Lower leg skin (tissue), 4 donors: ENCODE measurements at places on chromosomes 1 and 21. TPM values are rescaled to one million over a fixed set of nuclear protein-coding genes. Genes with fewer than 3 reads are reported as not detected.

- DNase-seq: no peak
Measured at GRCh38 chr1:107838056-107838455, 126.9 kb downstream of the VAV3 start.

DNA sequence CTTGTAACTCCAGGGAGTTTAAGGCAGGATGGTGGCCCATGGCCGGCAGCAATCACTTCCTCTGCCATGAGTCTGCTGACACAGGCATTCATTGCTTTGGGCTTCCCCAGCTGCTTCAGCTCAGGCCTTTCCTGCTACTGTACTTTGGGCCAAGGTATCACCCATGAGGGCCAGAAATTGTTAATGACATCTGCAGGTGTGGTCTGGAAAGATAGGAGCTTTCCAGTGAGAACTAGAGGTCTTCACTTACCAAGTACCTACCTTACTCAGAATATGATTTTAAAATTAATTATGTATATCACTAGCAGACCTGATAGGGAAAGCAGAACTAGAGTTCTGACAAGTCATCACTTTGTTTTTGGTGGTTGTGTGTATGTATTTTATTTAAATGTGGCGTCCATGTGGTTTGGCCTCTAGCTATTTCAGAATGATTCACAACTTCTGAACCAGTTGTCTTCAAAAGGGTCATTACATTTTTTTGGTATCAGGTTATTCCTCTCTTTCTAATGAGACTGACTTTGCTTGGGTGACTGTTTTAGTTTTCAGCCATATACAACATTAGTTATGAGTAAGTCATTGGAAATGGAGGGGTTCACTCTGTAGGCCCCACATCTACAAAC is 2.7 kb downstream of the RGL1 start:
- no peak for DNase-seq

The FLG2 gene
- total RNA-seq: 1,747 TPM

The LIN28A gene
- not detected for total RNA-seq

GRCh38 chr1:10829965-10830515 is 33.6 kb upstream of the CASZ1 start:
- DNase-seq: no peak

GRCh38 chr1:119774746-119775490 is 6.2 kb upstream of the HMGCS2 start:
- DNase-seq: no peak

DNA sequence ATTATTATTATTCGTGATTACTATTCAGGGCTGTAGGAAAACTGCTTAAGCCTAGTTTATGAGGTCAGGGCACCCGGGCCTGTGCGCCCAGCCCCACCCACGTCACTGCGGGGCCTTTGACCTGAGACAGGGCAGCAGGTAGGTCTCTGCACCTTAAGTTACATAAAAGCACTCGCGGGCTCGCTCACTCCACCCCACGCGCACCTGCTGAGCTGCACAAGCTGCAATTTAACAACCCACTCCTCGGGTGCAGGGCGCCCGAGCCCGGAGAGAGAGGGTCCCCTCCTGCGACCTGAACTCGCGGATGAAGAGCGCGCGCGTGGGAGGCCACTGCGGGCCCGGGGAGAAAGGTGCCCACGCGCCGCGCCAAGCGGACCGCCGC is 477 bp downstream of the ICMT start:
- DNase-seq: no peak

The SLC22A15 gene
- total RNA-seq: 7.9 TPM
